Effector CD4-positive, alpha-beta T cell (primary cell): ENCODE measurements at places on chromosomes 2 and 18.

DNA sequence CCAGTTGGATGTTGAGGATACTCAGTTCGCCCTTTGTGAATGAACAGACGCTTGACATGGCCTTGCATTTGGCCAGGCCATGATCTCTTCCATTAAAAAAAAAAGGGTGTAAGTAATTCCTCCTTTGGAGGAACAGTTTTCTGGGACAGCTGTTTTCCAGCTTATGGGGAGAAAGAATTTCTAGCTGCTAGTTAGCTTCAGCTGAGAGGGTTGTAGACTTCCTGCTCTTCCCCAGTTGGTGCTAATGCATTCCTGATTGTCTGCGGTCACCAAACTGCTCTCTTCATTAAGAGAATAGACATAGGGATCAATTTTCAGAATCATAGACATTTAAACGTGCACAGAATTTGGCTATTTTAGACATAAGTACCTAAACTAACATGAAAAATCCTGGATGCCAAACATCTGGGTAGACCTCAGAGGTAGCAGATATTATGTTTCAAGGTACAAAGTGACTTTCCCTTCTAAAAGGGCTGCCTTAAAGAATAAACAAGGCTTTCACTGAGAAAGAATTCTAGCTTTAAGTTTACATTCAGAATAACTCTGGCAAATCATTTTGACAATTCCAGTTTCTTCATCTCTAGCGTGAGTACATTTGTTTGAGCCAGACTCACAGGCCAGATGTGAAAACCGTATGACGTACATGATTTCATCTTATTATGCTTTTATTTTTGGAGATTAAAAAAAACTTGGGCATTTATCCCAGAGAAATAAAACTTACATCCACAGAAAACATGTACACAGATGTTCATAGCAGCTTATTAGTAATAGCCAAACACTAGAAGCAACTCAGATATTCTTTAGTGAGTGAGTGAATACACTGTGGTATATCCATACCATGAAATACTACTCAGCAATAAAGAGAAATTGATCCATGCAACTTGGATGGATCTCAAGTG, 71.2 kb downstream of the MAIP1 start:
- no peak for DNase-seq

- DNase-seq = no peak
Observed at GRCh38 chr2:127410871-127411652, 7.2 kb upstream of the PROC start.

- no peak for DNase-seq
Observed at GRCh38 chr2:166057370-166058164, 70.3 kb downstream of the SCN1A start.

DNA sequence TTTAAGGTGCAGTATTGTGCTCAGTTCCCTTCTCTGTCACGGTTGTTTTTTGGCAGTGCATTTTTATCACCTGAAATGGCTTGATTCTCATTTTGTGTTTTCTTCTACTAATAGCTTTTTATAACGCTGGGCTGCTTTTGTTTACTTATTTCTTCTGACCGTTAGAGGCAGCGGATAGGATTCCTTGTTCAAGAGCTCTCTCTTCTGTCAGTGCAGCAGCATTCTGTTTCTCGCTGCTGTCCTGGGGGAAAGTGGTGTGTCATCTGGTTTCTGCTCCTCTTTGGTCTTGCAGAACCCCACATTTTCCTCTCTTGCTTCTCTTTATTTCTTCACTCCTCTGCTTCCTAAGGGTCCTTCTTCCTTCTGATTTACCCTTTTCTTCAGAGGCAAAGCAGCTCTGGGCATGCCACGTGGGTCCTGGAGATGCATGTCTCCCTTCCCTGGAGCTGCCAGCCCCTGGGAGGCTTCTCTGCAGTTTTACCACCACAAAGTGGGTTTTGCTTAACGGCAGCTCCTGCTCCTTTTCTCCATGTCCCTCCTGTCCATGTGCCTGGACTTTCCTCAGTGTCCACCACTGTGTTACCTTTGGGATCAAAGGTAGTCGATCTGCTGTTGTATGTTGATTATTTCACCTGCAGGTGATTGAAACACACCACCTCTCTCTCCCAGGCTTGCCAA, 47.3 kb upstream of the SNTG2 start:
- no peak for DNase-seq

GRCh38 chr18:12895626-12896025, 11.6 kb upstream of the PTPN2 start:
- no peak for DNase-seq

DNA sequence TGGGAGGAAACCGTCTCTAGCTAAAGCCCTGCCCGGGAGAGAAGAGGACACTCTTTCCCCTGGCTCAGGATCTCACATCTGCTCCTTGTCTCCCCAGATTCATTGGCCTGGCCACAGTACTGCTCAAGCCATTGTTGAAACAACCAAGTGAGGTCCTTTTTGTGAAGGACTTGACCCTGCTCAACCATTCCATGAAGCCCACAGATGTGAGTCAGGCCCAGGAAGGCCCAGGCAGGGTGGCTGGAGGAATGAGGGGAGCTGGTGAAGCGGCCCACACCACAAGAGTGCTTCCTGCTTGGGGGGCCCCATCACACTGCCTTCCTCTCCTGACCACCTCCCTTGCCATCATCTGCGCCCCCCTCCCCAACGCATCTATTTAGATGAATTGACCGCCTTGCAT, 5.1 kb downstream of the FER1L5 start:
- no peak for DNase-seq

- DNase-seq = no peak
Observed at GRCh38 chr2:119478978-119479295, 45.3 kb downstream of the SCTR start.

- DNase-seq = no peak
Observed at GRCh38 chr2:156443089-156443488, 6.9 kb downstream of the GPD2 start.

GRCh38 chr18:12839526-12840196, 44.4 kb downstream of the PTPN2 start:
- DNase-seq = no peak

DNA sequence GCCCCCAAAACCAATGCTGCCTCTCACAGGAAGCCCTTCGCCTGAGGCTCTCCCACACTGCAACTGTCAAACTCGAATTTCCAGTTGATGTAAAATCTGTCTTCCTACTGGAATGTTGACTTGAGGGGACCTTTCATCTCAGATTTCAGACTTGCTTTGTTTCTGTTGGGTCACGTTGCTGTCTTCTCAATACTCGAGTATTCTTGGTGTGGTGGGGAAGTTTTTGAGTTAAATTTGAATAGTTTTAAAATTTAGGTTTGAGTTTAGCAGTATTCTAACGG, 50.8 kb downstream of the AGAP1 start:
- no peak for DNase-seq

GRCh38 chr2:181306785-181307184, 150.4 kb upstream of the ITGA4 start:
- DNase-seq = no peak

DNA sequence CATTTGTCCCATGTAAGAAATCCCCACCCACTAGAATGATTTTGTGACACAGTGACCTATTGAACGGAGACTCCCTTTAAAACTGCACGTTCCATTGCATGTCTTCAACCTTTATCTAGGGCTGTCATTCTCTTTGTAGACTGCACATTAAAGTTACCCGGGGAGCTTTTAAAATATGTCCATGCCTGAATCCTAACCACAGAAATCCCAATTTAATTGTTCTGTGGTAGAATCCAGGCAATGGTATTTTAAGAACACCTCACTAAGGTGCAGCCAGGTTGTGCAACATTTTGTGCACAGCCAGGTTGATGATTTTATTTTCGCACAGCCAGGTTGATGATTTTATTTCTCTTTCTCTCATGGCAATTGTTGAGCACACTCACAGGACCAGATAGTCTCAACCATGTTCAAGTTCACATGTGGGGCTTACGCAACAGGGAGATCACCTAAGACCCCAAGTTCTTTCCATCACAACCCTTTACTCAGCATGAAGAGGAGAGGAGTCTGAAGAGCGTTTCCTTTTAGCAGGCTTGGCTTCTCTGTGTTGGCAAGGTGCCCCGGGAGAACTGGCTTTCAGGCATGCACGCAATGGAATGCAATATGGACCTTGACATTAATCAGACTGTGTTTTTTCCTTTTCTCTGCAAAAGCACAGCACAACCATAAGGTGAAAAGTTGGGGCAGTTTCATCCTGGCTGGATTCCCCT, 467.3 kb upstream of the ETAA1 start:
- no peak for DNase-seq

- DNase-seq = peak; percentile 87
Observed at GRCh38 chr2:241609859-241610793, 26.8 kb downstream of the THAP4 start.

GRCh38 chr2:238100049-238100820, at the start of gene ESPNL:
Gene ESPNL (plus strand): TSS chr2:238100340. CDS start chr2:238100420, 80 bp downstream.
- DNase-seq = no peak

DNA sequence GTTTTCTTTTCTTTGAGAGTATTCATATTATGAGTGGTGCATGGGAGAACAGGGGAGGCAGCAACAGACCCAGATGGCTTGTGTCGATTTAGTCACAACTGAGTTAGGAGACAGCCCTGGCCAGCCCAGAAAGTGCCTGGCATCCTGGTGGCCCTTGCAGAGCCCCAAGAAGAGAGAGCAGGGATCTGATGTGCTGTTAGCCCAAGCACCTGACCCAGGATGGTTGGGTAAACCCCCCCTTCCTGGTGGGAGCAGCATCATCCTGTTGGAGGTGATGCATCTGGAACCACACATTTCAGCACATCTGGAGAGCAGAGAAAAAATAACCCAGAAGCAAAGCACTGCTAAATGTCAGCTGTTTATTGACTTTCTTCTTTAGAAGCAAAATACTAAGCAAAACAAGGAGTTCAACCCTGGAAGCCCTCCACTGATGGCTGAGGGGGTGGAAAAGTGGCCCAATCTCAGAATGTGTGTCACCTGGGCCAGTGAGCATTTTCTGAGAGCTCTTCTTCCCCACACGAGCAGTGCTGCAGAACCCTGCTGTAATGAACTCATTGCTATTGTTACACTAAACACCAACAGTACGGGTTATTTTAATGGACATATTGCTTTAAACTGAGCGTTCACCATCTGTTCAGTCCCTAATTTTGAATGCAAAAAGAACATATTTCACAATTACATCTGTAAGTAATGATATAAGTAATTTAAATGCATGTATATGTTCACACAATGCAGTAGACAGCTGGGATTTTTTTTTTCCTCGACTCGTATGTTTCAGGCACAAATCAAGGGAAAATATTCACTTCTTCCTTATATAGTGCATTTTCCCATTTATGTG, 100.6 kb upstream of the SMIM21 start:
- DNase-seq = no peak
